ENCODE measurements at places on chromosomes 6 and 20. TPM values are rescaled to one million over a fixed set of nuclear protein-coding genes. Genes with fewer than 3 reads are reported as not detected.

Gene RNF182
- 1.4 TPM for total RNA-seq

Gene TFAP2B
- total RNA-seq = 4.7 TPM

Gene PGM3
- total RNA-seq = 30.5 TPM

Gene SIRPD
- 0.12 TPM for total RNA-seq

Gene RAET1L
- not detected for total RNA-seq

Gene HLA-DQA1
- total RNA-seq = 4.4 TPM

Gene MPIG6B
- total RNA-seq = 4.7 TPM

Gene PLA2G7
- 2.0 TPM for total RNA-seq

Gene LY86
- total RNA-seq = 4.1 TPM

Gene SEL1L2
- total RNA-seq = not detected

Gene GJA10
- total RNA-seq = not detected

Gene KCNK15
- 0.23 TPM for total RNA-seq

Gene MAPK13
- total RNA-seq = 14.3 TPM

Gene OARD1
- total RNA-seq = 30.7 TPM

Gene FAM83D
- total RNA-seq = 14.1 TPM

Gene OPRL1
- total RNA-seq = 2.3 TPM

Gene RHAG
- total RNA-seq = 6.7 TPM

Gene LY6G6C
- not detected for total RNA-seq

Gene CBLN4
- total RNA-seq = 3.2 TPM

Gene SOBP
- total RNA-seq = 20.4 TPM
